Bronchial smooth muscle cell (primary cell): ENCODE measurements at places on chromosomes 12 and 14. TPM values are rescaled to one million over a fixed set of nuclear protein-coding genes. Genes with fewer than 3 reads are reported as not detected.

The TAS2R50 gene
- total RNA-seq: 1.5 and 1.7 TPM in 2 replicates

The KLHDC1 gene
- total RNA-seq: 6.5 and 9.0 TPM in 2 replicates

The CTSG gene
- not detected in 2 replicates for total RNA-seq

The PLA2G1B gene
- total RNA-seq: 0.17 TPM in 1 of 2 replicates, not detected in the other

The HOXC9 gene
- total RNA-seq: 0.52 and 0.63 TPM in 2 replicates

The KRT73 gene
- not detected in 2 replicates for total RNA-seq

The AEBP2 gene
- total RNA-seq: 19.0 and 20.3 TPM in 2 replicates

The UNC79 gene
- 0.16 and 0.17 TPM in 2 replicates for total RNA-seq

The TRHDE gene
- 16.2 and 20.2 TPM in 2 replicates for total RNA-seq

The OR6C2 gene
- total RNA-seq: not detected in 2 replicates

The FOXG1 gene
- 0.26 and 0.79 TPM in 2 replicates for total RNA-seq

The TSPAN9 gene
- 23.2 and 60.1 TPM in 2 replicates for total RNA-seq

The OR4E2 gene
- not detected in 2 replicates for total RNA-seq

The GLI1 gene
- total RNA-seq: 0.47 and 0.86 TPM in 2 replicates

The LGALS3 gene
- 302 and 682 TPM in 2 replicates for total RNA-seq

The BRI3BP gene
- 1.4 and 1.5 TPM in 2 replicates for total RNA-seq

The AGAP2 gene
- total RNA-seq: 0.32 and 0.43 TPM in 2 replicates

The PIK3C2G gene
- not detected in 2 replicates for total RNA-seq

The ABCC9 gene
- 10.5 and 10.9 TPM in 2 replicates for total RNA-seq

The CLEC2B gene
- total RNA-seq: 5.4 and 20.8 TPM in 2 replicates

The BRMS1L gene
- total RNA-seq: 3.6 and 3.9 TPM in 2 replicates

The CIDEB gene
- 1.3 and 1.4 TPM in 2 replicates for total RNA-seq

The NRIP2 gene
- under 0.01 TPM in 1 of 2 replicates, not detected in the other for total RNA-seq

The REP15 gene
- total RNA-seq: 0.32 and 0.60 TPM in 2 replicates

The TUNAR gene
- not detected in 2 replicates for total RNA-seq

The BCL2L14 gene
- under 0.01 TPM in 1 of 2 replicates, not detected in the other for total RNA-seq

The TAS2R8 gene
- 0.26 TPM in 1 of 2 replicates, not detected in the other for total RNA-seq

The SLC15A4 gene
- total RNA-seq: 23.4 and 28.5 TPM in 2 replicates

The HOXC13 gene
- not detected in 2 replicates for total RNA-seq

The VEZT gene
- total RNA-seq: 44.5 and 55.0 TPM in 2 replicates
